ENCODE measurements at places on chromosomes 5 and 9.

DNA sequence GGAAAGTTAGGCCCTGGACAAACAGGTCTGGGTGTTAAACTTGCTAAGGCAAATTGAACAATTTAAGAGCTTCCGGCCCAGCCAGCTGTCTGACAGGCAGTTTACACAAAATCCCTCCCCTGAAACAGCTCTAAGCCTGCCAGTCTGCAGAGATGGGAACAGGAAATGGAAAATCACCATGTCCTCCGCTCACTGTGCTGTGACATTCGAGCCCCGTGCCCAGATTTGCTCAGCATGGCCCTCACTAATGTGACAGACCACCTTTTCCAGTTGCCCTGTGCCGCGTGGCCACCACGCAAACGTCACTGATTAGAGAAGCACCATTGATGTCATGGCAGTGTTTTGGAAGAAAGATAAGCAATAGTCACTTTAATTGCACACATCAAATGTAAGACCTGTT lies 41.0 kb downstream of the CCNJL start:
- DNase-seq, result no peak

DNA sequence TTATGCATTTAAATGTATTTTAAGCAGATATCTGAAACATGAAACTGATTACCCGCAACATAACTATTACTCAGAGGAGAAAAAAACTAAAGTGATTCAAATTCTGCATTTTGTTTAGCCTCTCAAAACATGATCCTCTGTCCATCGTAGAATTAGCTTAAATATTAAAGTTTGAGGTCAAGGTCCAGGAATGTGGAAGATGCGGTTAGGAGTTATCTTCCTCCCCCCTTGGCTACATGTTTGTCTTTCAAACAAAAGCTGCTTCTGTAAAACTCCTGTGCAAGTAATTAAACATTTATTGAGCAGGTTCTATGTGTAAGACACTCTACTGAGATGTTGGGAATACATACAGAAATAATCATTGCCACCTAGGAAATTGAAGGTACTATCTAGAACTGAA lies 175.0 kb upstream of the ISL1 start:
- no peak for DNase-seq

- DNase-seq, result no peak
Observed at GRCh38 chr5:149757956-149758355, 27.8 kb downstream of the PPARGC1B start.

GRCh38 chr5:160209917-160210316 lies 19.4 kb upstream of the FABP6 start:
- no peak for DNase-seq

- no peak for DNase-seq
Observed at GRCh38 chr5:56822981-56823380, 7.6 kb downstream of the MAP3K1 start.

DNA sequence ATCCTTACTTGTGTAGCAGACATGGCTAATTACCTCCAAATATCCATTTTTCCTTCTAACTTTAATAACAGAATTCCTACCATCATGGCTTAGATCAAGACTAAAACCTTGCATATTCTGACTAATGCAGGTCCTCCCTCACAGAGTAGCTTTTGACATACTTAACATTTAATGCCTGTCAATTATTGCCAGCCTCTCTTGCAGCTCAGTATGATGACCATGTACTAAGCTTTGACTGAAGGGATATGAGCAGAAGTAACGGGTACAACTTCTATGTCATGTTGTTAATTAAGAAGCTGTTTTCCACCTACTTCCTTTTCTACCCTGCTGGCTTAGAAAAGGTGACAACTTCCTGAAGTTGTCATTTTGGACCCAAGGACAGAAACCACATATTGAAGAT lies 533.4 kb downstream of the PSAT1 start:
- DNase-seq, result no peak

- no peak for DNase-seq
Observed at GRCh38 chr5:151101151-151101550, 20.3 kb upstream of the TNIP1 start.

GRCh38 chr9:21552244-21553170 lies 70.4 kb upstream of the IFNE start:
- no peak for DNase-seq

DNA sequence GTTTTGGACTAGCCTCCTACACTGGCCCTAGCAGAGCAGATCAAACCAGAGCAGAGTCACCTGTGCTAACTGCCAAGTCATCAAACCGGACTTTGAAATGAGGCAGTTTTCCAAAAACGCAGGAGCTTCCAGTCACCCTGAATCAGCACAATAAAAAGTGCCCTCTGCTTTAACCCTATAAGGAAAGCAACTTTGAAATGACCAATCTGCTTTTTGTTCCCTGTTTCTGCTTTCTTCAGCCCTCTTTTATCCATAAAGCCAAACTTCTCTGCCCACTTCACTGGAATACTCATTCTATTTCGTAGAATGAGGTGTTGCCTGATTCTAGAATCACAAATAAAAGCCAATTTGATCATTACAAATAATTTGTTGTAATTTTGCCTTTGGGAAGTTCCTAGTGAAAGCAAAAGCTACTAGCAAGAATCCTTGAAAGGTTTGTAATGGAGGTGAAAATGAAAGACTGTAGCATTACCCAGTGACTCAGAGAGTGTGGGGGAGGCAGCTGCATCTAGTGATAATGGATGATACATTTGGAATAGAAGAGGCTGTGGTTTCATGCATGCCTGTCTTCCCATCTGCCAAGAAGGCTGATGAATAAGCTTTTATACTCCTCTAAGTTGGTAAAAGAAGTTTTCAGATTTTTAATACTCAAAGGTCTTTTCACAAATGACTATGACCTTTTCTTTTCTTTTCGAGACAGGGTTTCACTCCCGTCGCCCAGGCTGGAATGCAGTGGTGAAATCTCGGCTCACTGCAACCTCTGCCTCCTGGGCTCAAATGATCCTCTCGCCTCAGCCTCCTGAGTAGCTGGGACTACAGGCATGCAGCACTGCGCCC lies 14.9 kb downstream of the SPAAR start:
- DNase-seq, result no peak

GRCh38 chr9:135215571-135216161 lies 128.2 kb downstream of the OLFM1 start:
- no peak for DNase-seq

DNA sequence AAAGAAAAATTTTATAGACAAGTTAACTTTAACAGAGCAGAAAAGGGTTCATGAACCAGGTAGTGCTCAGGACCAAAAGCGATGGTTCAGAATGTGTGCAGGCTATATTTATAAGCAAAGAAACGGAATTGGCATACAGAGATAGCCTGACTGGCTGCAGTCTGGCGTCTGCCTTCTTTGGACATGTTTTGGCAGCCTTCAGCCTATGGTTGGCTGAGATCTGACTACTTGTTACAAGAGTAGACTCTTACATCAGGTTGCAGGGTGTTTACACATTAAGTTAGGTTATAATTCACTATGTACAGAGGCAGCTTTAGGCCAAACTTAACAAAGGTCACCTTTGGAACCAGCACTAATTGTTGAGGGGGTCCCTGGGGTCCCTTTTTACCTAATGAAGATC lies 7.0 kb downstream of the NOP16 start:
- no peak for DNase-seq

- DNase-seq, result no peak
Observed at GRCh38 chr5:167389537-167389936, 901.9 kb upstream of the WWC1 start.

GRCh38 chr5:53041071-53041692 lies 52.0 kb downstream of the ITGA2 start:
- no peak for DNase-seq

- no peak for DNase-seq
Observed at GRCh38 chr5:152104211-152104610, 179.6 kb upstream of the GLRA1 start.

DNA sequence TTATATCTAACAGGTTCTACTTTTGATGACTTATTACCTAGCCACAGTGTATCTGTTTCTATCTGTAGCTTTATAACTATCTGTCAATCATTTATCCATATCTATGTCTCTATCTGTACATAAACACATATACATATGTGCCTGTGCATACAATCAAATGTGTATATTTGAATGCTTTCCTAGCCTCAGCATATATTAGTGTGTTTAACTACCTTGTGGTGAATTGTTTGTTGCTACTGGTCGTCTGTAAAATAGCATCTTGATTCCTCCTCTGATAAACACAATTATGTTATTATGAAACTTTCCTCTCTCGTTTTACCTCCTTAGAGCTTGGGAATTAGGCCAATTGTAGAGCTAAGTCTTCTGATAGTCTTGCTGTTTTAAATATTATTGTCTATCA lies 44.4 kb downstream of the PARP8 start:
- no peak for DNase-seq

DNA sequence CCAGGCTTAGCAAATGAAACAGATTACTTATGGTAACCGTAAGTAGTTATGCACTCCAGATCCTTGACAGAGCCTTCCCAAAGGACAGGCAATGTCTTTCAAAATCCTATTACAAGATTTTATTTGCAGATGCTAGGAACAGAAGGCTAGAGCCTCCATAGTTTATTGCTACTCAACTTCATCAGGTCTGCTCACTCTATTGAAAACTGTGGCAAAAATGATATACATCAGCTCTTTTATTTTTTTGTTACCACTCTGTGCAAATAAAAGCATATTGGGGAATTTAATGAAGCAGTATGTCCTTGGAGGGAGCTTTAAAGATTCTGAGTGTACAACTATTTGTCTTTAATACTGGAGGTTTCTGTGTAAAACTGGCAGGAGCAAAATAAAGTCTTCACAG lies 46.5 kb downstream of the SLC44A1 start:
- DNase-seq, result no peak

DNA sequence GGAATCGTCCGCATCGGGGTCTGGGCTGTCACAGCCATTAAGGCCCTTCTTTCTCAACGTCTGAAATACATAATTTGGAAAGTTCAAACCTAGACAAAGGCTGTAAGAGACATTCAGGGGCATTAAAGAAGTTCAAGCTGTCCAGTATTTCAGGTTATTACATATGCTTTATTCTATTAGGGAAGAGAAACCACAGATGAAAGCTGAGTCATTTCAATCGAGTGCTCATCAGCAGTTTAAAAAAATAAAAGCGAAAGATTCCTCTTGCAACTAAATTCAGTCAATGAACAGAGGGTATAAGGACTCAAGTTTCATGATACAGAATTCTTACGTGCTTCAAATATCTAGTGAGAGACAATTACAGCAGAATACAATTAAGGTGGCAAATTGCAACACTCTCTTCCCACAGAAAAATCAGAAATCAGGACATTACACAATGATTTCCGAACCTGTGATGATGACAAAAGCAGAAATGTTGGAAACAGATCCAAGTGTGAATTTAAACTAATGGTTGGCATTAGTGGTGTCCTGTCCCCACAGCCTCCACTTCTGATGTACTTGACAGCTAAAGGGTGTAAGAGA lies 121.6 kb downstream of the MEF2C start:
- no peak for DNase-seq

DNA sequence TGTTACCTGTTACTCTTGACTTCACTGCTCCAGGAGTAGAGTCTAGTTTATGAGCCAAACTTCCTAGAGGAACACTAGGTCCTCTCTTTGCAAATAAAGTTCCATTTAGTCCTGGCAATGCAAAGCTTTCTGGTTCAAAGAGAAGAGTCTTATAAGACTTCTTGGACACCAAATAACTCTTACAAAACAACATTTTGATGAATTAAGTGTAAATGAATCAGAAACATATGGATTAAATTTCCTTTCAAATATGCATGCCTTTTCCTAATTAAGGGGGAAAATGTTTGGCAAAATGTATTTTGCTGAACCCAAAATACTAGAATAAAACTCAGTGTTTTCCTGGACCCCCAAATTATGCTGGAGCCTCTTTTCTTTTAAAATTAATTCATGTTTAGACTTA lies 388.0 kb downstream of the FGF10 start:
- no peak for DNase-seq

DNA sequence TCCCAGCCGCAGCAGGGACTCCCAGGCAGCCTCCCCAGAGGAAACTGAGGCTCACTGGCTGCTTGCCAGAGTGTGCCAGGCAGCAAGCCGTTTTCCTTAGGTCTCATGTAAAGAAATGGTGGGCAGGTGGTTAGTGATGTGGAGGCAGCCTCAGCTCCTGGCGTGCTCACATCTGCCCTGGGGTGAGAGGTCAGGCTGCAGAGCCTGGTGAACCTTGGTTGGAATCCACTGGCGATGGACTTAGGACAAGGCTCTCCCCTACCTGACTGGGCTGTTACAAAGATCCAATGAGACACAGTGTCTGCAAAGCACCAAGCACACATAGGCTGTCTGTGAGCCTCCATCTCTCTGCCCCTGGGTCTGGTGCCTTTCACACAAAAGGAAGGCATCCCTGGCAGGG lies 30.9 kb downstream of the LHX6 start:
- DNase-seq, result no peak

DNA sequence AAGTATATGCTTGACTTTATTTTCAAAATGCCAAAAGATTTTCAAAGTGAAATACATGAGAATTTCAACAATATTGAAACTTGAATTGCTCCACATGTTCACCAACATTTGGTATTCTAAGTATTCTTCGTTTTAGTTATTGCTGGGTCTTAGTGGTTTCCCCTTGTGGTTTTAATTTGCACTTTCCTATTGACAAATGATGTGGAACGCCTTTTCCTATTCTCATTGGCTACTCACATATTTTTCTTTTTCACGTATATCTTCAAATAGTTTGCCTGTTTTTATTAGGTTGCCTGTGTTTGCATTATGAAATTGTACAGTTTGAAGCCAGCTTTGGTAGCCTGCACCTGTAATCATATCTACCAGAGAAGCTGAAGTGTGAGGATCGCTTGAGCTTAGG lies 405.7 kb upstream of the IRX2 start:
- DNase-seq, result no peak

DNA sequence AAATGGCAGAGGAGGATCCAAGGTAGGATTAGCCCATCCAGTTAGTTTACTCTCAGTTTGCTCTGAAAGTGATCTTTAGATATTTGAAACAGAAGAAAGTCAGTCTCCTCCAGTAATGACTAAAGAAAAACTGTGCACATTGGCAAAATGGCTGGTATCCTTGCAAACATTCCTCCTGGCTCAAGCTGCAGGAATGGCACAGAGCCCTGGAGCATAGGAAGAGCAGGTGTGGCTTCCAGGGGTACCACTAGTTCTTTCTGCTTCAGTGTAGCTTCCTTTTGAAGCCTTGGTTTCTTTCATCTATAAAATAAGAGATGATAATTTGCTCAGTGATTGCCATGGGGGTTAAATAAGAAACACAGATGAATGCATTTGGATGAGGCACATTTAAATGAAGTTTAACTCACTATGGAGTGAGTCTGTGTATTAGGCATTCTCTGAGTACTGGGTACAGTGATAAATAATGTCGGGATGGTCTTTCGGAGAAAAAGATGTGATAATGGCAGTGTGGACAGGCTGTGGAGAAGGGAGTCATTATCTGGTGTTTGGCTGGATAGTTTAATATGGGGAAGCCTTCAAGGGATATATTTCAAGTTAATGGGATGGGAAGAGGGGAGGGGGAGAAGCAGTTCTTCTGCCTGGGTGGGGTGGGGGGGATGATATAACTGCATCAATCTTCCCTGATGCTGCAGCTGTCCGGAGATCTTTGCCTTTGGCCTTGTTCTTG lies 217.3 kb upstream of the KLF4 start:
- DNase-seq, result no peak

DNA sequence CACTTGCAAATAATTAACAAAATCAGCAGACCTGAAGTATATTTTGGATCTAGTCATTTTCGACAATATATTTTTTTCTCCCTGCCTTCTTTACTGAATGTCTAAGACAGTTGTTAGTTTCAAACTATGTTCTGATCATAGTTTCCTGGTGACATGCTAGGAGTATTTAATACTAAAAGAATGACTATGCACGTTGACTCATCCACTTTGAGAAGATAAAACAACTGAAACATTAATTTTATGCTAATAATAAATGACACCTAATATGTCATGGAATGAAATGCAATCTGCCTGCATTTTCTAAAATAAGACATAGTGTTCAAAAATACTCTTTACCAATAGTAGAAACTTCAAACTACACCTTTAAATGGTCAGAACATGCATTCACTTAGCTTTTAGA lies 2123.7 kb upstream of the C9orf72 start:
- no peak for DNase-seq
